EH (cell line): ENCODE measurements at places on chromosomes 6 and 20.
A peak's percentile ranks its signal among the peaks of the same experiment; 100 is the strongest.

DNA sequence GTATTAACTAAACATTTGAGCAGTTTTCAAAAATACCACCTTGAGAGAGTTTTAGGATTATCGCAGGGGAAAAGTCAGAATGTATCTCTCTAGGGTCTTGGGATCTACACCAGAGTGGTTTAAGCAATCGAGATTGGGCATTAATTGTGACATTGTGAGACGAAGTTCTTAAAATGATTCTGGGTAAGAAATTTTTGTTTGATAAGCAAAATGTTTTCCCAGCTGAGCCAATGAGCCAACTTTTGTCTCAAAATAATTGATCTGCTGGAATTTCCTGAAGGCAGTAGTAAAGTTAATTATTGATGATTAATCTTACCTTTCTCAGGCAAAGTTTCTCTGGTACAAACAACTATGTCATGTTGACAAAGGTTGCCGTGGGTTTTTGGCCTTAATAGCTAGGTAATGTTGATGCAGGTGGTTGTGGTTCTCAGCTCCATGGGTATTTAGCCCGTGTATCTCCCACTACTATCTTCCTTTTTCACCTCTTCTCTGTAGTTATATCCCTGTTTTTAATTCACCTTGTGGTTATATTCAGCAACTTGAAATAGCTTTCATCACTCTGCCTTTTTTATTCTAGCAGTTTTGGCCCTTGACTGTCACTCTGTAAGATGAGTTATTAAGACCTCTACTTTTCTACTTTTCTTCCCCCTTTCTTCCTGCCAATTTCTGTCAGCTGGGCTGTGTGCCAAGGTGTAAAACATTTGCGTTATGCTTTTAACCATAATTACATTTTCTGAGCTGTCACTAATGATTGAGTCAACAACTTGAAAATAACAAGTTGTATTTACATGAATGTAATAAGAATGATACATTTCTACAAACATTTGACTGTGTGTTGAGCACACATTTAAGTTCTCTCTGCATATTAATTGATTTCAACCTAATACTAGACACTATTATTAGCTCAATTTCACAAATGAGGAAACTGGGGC lies 368.3 kb upstream of the BTBD3 start:
- DNase-seq = no peak

- DNase-seq = no peak
These were observed 220.4 kb upstream of the ARID1B start for GRCh38 chr6:156556811-156557210.

DNA sequence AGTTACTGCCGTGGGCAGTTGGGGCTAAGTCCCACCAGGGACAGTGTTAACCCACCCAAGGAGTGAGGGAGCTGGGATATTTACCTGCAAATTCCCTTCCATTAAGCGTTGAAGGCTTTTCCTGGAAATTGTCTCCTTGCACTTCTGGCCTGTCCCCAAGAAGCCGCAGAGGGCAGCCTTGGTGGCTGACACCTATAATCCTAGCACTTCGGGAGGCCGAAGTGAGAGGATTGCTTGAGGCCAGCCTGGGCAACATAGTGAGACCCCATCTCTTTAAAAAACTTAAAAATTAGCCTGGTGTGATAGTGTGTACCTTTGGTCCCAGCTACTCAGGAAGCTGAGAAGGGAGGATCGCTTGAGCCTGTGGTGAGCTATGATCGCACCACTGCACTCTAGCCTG lies 204.4 kb downstream of the EYA2 start:
- DNase-seq = no peak

- no peak for DNase-seq
These were observed 32.7 kb upstream of the CRISP1 start for GRCh38 chr6:49898904-49899566.

GRCh38 chr20:58004146-58004545 lies 224.3 kb downstream of the ANKRD60 start:
- DNase-seq = no peak

DNA sequence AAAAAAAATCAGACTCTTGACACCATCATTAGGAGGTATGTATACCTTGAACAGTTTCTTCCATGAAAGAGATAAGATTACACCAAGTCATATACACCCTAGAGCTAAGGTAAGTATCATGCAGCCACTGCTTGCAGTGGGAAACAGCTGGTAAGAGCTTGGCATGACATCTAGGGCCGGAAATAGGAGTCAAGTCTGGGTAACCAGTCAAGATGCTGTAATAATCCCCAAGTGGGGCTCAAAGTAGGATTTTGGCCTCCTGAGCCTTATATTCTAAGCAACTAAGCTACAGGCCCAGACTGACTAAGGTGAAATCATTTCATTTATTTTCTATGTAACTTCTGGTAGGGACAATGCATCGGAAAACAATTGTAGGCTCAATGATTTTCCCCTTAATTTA lies 23.9 kb downstream of the TRERF1 start:
- DNase-seq = no peak

- no peak for DNase-seq
These were observed 54.6 kb downstream of the MYB start for GRCh38 chr6:135235716-135236115.

DNA sequence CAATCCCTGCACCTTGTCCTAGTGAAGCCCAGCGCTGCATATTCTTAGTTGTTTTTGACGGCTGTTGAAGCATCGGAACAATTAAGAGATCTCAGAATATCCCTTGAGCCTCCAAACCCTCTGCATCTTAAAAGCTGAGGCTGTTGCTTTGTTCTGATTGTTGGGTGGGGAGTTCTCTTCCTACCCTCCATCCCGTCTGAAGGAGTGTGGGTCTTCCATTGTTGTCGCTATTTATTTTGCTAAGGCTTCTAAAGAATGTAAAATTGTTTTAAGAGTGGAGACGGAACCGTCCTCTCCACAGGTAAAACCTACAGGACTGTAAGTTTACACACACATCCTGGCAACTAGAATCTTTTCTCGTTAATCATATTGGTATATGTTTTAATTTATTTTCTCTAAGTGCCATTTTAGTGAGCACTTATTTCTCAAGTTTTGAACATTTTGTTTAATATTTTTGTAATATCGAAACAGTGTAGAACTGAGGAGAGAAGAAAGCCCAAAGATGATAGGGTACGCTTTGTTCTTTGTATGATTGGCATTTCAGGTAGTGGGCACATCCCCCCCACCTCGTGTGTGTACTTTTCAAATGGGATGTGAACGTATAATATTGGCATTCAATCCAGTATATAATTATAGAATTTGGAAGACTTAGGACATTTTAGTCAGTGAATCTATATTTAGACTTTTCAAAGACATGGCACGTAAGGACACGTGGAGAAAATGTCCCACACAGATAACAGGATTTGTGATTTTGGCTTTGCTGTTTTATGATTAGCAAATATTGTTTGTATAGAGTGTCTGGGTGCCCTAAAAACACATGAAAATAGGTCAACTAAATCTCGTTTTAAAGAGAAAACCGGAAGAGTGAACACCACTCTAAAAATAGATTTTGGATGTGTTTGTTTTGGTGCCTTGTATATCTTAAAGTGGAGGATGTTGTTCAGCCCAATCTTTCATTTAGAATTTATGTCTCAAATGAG lies 1.3 kb downstream of the RNF146 start:
- DNase-seq = peak; percentile 13

DNA sequence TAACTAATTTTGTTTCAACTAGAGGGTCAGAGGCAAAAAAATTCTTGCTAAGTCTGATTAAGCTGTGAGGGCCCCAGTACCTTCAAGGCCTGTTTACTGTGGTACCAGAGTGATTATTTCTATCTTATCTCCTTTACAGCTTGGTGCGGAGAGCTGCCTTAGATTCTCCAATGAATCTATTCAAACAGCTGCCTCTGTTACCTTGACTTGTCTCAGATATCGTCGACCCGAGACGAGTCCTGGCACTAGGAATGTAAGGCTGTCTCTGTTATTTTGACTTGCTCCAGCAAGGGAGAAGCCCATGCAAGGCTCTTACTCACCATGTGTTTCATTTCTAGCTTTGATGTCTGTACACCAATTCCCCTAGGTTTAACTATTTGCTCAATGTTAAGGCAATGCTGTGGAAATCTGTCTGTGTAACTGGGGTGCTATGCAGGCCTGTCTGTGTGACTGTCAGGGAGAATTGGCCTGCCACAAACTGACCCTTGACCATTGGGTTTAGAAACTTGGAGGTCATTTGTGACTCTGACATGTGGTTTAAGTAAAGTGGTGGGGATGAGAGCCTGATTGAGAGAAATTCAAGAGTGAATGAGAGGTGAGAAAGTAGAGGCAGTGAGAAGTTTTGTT lies 10.4 kb upstream of the FKBPL start:
- no peak for DNase-seq

DNA sequence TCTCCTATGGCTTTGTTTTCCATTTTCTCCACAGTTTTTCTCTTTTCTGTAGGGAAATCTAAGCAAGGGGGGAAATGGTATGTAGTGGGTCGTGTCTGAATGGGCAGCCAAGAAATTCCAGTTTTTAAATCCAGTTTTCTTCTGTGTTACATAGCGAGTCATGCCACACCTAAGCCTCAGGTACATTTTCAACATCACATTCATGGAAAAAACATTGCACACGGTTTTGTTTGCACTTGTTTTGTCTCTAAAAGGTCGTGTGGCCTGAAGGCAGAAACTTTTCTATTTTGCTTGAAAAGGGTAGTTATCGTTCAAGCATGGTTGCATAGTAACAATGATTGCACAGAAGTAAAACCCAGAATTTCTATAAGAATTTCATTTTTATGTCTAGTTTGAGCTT lies 70.5 kb downstream of the MOXD1 start:
- no peak for DNase-seq

- no peak for DNase-seq
These were observed 196.3 kb downstream of the FUT9 start for GRCh38 chr6:96212066-96212465.

- no peak for DNase-seq
These were observed 48.1 kb downstream of the CNKSR3 start for GRCh38 chr6:154462425-154462824.

GRCh38 chr6:159578629-159579028 lies 114.4 kb downstream of the SOD2 start:
- no peak for DNase-seq

GRCh38 chr6:24004659-24005058 lies 121.4 kb upstream of the NRSN1 start:
- no peak for DNase-seq

DNA sequence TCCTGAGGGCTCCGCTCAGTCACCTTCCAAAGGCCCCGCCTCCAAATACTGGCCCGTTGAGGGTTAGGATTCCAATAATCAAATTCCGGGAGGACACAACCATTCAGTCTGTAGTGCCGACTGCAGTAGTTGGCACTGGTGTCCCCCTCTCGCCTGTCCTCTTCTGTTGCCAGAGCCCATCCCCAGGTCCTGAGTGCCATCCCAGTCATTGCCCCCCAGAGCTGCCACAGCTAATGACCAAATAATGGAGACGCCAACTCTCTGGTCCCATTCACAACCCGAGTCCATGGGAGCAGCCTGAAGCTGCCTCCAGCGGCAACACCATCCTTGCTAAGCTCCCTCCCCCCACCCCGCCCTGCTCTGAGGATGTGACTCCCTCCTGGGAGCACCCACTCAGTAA lies 115.9 kb downstream of the JPH2 start:
- DNase-seq = no peak

DNA sequence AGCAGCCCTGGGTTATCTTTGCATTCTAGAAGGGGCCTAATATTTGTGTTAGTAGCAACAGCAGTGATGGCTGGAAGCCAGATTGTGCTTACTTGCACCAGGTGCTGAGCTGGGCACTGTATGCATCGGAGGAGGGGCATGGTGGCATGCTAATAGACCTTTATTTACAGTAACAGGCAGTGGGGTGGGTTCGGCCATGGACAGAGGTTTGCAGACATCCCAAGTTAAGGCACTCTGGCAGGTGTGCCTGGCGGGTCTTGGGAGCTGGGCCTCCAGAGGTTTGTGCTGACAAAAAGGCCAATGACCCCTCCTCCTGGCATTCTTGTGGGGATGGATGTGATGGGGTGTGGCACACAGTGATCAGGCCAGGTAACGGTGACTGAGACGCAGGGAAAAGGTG lies 39.0 kb upstream of the CD93 start:
- DNase-seq = no peak

- peak; percentile 50 for DNase-seq
These were observed 35.1 kb upstream of the RFPL4B start for GRCh38 chr6:112311950-112312547.

GRCh38 chr6:90730151-90730673 lies 143.3 kb upstream of the MAP3K7 start:
- DNase-seq = no peak

DNA sequence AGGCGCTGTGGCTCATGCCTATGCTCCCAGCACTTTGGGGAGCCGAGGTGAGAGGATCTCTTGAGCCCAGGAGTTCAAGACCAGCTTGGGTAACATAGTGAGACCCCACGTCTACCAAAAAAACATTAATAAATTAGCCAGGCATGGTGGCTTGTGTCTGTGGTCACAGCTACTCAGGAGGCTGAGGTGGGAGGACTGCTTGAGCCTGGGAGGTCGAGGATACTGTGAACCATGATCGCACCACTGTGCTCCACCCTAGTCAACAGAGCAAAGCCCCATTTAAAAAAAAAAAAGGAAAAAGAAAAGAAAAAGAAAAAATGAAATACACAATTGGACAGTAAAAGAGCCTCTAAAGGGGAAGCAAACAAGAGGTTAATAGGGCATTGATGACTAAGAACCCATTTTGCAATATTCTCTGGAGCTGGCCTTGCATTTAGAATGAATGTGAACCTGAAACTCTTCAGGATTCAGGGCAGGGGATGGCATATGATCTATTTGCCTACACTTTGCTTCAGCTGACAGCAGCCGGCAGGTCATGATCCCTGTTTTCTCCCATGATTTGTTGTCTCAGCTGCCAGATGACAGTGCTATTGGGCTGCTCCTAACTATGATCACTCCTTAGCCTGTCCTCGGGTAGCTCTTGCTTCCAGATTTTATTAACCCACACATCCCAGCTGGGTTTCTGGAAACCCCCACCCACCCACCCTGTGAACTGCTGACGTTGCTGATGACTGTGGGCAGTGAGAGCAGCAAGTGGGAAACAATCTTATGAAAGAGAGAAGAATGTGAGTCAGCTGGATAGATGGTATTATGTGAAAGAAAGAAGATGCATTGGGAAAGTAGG lies 83.8 kb upstream of the ELOVL5 start:
- peak; percentile 64 for DNase-seq

- DNase-seq = no peak
These were observed 61.3 kb downstream of the TNFRSF21 start for GRCh38 chr6:47248446-47248845.

DNA sequence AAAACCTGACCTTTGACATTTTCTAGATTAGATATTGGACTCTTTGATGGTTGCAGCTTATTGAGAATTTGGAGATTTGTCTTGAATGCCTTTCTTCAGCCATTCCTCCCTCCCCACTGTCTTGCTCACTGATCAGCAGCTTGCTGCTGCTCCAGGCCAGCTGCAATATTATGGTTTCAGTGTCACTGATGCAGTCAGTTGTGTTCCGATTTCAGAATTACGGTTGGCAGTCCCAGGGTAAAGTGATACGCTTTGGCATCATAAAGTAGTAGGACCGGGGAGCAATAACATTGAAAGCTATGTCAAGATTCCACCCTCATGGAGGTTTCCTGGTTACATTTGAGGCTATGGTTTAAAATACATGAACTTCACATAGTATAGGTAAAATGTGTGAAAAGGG lies 152.6 kb downstream of the BCKDHB start:
- DNase-seq = no peak
